ENCODE measurements at places on chromosomes 5 and 9.

- no peak for DNase-seq
Observed at GRCh38 chr5:1242733-1243486, 17.7 kb downstream of the SLC6A18 start.

GRCh38 chr5:92309336-92309991 lies 926.3 kb upstream of the ARRDC3 start:
- DNase-seq: peak; percentile 4

- peak; percentile 59 for DNase-seq
Observed at GRCh38 chr5:32329395-32329834, 16.7 kb upstream of the MTMR12 start.

DNA sequence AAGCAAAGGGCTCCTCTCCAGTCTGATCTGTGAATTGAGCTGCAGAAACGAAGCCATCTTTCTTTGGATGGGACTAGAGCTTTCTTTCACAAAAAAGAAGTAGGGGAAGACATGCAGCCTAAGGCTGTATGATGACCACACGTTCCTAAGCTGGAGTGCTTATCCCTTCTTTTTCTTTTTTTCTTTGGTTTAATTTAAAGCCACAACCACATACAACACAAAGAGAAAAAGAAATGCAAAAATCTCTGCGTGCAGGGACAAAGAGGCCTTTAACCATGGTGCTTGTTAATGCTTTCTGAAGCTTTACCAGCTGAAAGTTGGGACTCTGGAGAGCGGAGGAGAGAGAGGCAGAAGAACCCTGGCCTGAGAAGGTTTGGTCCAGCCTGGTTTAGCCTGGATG lies 82.1 kb downstream of the PIK3R1 start:
- no peak for DNase-seq

GRCh38 chr5:106875591-106876297 lies 795.0 kb downstream of the EFNA5 start:
- peak; percentile 17 for DNase-seq

GRCh38 chr5:66529182-66529581 lies 67.0 kb upstream of the MAST4 start:
- no peak for DNase-seq

DNA sequence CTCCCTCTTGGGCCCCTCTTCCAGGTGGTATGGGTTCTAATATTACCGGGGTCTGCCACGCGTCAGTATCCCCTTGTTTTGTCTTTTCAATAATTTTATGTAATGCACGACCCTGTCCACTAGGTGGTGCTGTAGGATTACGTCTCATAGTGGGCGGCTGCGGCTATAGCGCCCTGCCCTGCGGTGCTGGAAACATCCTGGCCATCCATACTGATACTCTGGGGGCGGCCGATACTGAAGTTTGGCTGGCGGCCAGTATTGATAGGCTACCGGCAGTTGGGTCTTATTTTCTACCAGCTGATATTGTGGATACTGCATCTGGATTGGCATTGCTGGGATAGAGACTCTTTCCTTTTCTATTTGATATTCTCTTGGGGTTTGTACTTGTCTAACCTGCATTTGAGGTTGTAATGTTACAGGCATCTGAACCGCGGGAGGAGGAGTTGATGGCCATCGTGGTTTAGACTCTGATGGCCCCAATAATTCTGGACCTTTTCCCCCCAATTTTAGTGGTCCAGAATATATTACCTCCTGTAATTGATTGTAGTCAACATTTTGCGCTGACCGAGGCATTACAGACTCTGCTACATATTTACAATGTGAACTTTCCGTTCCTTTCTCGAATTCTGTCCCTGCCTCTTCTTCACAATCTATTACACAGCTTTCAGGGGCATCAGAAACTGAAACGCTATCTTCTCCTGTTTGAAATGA lies 3.3 kb upstream of the TMEM141 start:
- DNase-seq: peak; percentile 65

DNA sequence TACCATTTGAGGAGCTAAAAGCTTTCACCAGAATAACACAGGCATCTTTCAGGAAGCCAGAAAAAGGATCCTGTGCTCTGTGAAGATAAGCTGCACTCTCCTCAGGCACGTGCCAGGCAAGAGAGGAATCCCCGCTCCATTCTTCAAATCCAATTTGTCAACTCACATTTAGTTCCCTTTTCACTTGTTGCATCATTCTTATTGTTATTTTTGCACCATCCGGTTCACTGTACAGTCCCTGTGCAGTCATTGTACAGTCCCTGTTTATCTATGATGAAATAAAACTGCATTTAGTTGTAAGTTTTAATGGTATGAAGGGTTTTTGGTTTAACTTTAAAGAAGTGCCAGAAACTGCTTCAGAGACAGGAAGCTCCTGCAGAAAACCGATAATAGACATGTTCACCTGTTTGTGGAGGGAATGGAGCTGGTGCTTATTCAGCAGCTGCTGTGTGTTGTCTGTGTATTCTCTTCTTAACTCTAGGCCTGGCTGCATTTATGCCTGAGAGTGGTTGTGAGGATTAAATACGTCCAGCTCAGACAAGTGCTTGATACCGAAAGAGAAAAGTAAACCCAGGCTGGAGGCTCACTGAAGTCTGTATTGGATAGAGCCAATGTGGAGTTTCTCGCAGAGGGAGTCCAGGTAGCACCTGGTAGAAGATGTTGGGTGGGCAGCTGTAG lies 22.4 kb downstream of the IFNW1 start:
- peak; percentile 88 for DNase-seq

GRCh38 chr9:82153032-82153431 lies 164.5 kb downstream of the SPATA31D1 start:
- DNase-seq: no peak

- no peak for DNase-seq
Observed at GRCh38 chr9:81489046-81489445, 200.3 kb downstream of the TLE1 start.

DNA sequence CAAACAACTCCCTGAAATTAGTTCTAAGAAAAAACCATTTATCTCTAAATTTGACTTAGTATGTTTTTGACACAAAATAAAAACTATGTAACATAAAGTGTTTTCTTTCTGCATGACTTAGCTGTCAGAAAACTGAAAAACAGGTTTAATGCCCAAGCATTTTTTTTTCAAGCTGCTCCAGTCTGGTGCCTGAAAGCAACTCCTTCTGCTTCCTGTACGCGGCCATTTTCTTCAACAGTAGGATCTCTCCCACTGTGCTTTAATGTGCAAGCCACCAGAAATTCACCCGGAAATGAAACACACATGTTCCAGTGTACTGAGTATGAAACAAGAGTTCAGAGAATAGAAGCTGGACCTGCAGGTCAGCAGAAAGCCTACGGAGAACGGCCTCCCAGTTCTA lies 161.2 kb downstream of the MED27 start:
- DNase-seq: no peak

DNA sequence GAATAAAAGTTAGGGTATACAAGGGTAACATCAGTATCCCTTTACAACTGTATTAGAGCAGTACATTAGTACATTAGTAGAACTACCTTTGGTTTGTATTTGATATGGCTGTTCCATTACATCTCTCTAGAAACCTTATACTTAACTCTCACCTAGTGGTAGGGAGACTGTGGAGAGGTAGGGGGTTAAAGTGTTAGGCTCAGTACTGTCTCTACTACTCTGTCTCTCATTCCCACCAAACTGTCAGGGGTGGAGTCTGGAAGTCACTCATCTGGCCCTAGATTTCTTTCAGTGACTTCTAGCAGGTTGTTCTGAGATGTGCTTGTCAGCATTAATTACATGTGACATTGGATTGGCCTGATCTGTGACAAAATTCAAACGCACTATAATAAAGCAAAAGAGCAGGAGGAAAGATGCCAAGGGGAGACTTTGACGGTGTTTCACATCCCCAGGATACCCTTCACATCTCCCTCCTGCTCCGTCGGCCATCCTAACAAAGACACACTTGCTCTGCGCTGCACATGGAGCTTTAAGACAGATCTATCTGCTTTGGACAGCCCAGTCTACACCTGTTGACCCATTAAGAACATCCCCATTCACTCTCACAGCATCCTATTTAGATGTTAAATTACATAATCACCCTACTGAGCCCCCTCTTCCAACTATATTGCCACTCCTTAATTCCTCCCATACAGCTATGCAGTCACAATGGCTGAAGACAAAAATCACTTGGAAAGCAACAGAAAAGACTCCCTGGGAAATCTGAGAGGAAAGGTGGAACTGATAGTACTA lies 1043.0 kb upstream of the DMAC1 start:
- no peak for DNase-seq

DNA sequence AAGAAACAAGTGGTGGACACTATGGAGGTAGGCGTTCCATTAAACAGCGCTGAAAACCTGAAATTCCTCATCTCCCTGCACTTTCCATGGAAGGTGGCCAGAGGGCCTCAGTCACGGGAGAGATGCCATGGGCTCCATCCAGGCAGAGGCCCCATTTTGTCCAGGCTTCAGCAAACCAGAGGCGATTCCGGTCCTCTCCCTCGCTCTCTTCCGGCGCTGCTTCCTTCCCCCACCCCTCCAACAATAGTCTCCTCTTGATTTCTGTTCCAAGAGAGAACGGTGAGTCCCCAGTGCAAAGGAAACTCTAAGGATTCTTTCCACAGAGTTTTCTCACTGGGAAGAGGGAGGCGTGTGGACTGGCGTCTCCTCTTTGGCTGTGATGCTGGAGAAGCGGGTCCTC lies 7.5 kb downstream of the ZNF366 start:
- no peak for DNase-seq

GRCh38 chr5:59319250-59319649 lies 574.3 kb downstream of the PDE4D start:
- no peak for DNase-seq

DNA sequence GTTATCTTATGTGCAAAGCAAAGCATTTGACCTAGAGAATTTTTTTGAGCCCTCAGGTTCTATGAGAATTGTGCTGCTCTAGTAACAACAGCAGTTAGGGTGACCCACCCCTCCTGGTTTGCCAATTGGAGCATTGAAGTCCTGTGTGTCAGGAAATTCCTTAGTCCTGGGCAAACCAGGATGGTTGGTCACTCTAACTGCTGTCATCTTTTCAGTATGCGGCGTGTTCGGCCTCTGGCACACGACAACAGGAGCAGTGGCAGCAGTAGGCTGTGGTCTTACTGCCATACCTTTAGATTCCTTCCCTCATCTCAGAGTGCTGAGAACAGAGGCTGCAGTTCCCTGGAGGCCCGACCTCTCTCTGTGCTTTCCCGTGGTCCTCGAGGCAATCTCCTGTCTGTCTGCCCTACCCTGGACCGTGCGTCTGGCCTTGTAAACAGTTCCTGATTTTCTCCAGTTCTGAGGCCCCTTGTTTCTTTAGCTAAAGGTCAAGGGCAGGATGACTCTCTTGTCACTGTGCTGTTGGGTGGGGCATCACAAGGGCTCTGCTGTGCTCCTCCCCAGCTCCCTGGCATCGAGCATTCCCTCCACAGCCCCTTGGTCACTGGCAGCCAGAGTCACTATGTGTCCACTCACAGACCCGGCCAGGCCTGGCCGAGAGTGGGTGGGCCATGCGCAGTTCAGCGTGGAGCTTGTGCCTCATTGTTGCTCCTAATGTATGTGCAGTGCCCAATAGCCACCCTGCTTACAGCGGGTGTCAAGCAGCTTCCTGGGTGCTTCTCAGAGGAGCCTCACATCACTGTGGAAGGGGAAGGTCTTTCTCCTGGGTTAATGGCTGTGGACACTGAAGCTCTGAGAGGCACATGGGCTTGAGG lies 18.5 kb upstream of the COL15A1 start:
- DNase-seq: no peak

GRCh38 chr5:58074222-58074621 lies 385.7 kb downstream of the PLK2 start:
- no peak for DNase-seq

DNA sequence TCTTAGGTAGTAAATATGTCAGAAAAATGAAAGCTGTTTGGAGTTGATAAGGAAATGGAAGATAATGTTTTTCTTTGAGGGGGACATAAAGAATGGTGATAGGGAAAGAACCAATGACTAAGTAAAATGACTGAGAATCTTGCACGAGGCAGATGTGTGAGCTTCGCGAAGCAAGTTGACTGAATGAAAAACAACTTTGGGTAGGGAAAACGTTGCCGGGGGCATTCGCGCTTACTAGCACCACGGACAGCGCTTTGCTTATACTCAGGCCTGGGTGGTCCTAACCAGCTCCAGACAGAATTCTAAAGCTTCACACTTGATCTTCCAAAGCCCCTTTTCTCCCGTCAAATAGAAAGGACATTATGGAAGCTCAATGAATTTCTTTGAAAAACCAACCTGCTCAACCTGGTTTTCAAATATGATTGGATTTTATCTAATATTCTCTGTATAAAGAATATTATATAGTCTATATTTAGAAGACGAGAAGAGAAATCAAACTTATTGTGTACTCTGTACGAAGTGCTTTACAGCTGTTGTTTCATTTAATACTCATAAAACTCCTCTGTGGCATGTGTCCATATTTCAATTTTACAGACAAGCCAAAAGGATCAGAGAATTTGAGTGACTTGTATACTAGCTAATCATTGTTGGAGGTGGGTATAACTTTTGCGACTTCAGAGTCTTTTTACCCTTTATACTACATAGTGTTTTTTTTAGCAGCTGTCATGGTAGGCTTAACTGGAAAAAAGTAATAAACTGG lies 1.9 kb upstream of the CDKN2B start:
- no peak for DNase-seq

- DNase-seq: no peak
Observed at GRCh38 chr5:29321591-29321990, 1871.9 kb upstream of the CDH6 start.

DNA sequence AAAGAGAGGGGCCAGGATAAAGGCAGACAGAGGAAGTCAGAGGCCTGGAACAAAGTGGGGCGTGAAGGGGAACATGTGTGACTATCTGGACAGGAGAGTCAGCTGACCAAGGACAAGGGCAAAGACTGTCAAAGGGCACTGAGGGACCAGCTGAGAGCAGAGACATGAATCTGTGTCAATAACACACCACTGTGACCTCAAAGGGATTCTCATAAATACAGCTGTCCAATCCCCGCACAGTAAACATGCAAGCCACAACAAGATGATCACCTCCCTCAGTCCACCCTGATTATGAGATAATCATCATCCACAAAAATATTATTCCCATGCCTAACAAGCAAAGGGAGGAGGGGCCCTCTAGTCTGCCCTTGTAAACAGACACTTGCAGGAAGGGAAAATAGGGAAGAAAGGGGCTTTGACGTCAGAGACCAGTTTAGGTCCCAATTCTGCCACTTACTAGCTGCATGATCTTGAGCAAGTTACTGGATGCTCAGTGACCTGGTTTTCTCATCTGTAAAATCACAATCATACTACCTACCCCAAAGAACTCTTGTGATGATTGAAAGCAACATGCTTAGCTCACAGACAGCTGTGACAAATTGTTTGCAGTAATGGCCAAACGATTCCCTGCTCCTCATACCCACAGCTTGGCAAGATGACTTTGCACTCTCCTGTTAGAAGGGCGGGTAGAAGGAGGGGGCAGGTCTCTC lies 41.8 kb downstream of the RAPGEF1 start:
- peak; percentile 53 for DNase-seq

DNA sequence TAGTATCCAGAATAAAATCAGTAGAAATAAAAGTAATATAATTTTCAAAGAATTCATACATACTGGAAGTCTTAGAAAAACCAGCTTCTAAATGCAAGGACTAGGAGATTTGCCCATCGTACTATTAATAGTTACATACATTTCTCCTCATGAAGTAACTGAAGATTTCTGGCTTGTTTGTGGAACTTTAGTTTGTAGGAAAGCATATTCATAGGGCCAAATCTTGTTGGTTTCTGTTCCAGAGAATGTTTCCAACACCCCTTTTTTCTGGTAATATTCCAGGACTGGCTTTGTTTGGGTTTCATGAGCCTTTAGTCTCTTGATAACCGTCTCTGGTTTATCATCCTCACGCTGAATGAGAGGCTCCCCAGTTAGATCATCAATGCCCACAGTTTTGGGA lies 66.3 kb upstream of the TJP2 start:
- DNase-seq: no peak

GRCh38 chr5:158869092-158869491 lies 230.6 kb downstream of the EBF1 start:
- DNase-seq: no peak

GRCh38 chr5:2755681-2756171 lies 4.2 kb upstream of the IRX2 start:
- no peak for DNase-seq

Data from AML-193 (cell line).